ENCODE measurements at places on chromosomes 4 and X. TPM values are rescaled to one million over a fixed set of nuclear protein-coding genes. Genes with fewer than 3 reads are reported as not detected.
A peak's percentile ranks its signal among the peaks of the same experiment; 100 is the strongest.

The GATA1 gene
- total RNA-seq = not detected

The PNMA6A gene
- 1.3 TPM for total RNA-seq

The KLHL34 gene
- not detected for total RNA-seq

The CORIN gene
- under 0.01 TPM for total RNA-seq

The SCLT1 gene
- 12.4 TPM for total RNA-seq

The WNK3 gene
- total RNA-seq = 10.5 TPM

The EXOC1L gene
- total RNA-seq = not detected

The ADGRL3 gene
- 7.9 TPM for total RNA-seq

The TMEM154 gene
- total RNA-seq = 5.5 TPM

The CPLX1 gene
- not detected for total RNA-seq

The ATP1B4 gene
- not detected for total RNA-seq

DNA sequence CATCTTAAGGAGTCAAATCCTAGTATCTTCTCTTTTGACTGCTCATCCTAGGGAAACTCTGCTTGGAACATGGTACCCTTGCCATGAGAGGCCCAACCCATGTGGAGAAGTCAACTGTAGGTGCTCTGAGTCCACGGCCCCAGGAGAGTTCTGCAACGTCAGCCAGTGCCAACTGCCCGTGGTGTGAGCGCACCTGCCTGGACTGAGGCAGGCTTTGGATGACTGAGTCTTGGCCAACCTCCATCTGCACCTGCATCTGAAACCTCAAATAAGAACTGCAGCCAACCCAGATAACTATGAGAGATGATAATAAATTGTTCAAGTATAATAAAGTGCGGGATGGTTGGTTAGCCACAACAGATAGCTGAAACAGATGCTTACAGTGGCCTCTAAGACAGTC is 772.0 kb downstream of the TRIML1 start:
- DNase-seq = no peak

DNA sequence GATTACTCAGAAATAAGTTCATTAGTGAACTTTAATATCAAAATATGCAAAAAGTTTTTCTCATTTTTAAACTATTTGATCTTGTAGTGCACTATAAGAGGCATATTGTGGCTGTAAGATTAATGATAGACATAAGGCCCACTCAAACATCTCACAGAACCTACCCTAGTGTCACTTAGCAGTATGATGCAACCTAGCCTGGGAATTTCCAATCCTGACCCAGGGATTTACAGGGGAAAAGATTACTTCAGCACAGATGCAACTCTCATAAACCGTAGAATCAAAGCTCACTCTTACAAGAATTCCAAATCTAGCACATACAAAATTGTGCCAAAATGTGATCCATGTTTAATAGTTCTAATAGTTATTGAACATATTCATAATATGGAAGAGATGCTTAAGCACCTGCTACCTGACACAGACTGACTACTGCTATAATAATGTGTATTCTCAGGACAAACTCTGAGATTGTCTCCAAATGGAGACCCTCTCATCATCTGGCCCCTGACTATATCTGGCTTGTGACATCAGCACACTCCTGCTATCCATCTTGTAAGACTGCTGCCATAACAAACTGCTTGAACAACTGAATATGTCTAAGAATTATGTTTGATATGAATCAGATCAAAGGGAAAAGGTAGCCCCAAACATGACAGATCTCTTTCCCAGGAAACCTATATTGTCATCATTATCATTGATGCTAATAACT is 271.9 kb downstream of the PABPC4L start:
- no peak for DNase-seq

- peak; percentile 3 for DNase-seq
These were observed 36.7 kb upstream of the CABS1 start for GRCh38 chr4:70298051-70298450.

GRCh38 chrX:119041175-119041574 is 31.6 kb upstream of the CT47C1 start:
- DNase-seq = peak; percentile 80

DNA sequence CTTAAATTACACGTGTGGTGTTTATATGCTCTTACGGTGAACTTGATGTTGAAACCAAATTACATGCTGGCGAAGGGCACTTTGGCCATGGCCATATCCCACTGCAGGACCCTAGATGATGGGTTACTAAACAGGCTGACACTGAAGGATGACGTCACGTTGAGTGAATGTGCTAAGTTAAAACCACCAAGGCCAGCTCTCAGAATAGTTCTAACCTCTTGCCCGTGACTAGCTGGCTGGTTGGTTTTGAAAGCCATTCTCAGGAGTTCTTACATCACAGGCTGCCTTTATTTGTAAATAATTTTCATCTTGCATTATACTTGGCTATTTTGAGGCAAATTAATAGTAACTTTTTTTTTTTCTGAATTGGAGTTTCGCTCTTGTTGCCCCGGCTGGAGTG is 41.3 kb upstream of the PHEX start:
- no peak for DNase-seq

DNA sequence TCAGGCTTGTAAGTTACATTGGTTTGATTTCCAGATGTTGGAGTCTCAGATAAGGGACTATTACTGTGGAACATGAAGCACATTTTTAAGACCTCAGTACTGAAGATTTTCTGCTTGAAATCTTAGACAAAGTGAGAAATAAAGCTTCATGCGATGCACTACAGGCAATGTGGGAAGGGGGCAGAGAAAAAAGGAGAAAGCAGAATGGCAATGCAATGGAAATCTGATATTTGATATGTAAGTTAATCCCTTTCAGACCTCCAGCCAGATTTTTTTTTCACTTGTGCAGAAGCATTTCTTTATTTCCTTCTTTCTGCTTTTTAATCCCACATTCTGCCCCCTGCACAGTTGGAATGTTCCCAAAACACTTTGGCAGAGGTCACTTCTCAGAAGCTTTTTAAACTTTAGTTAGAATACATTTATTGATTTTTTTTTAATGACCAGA is 174.3 kb downstream of the ADGRL3 start:
- peak; percentile 67 for DNase-seq

GRCh38 chrX:96474741-96475125 is 209.9 kb upstream of the DIAPH2 start:
- DNase-seq = no peak

GRCh38 chr4:7530932-7531639 is 96.4 kb upstream of the PSAPL1 start:
- no peak for DNase-seq

DNA sequence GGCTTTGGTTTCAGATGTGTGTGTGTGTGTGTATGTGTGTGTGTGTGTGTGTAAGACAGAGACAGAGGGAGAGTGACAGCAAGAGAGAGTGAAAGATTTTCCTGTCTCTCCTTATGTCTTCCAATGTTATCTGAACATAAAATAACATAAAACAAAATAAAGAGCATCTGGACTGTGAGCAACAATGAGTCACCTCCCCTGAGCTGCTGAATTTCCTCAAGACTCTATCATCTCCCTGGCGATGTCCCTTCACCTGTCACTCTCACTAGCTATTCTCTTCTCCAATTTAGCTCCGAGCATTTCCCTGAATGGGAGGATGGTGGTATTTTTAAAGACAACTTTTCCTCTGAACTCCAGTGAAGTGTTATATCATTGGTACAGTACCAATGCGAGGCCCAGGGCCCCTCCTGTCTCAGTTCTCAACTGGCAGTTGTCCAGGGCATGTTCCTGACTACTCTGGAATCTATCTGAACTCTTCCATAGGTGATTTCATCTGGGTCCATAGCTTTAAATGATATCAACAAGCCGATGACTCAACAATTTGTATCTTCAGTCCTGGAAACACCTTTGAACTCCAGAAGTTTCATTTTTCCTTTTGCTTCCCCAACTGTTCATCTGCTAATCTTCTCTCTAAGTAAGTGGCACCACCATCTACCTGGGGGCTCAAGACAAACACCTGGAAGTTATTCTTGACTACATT is 195.0 kb upstream of the CLNK start:
- DNase-seq = peak; percentile 30

DNA sequence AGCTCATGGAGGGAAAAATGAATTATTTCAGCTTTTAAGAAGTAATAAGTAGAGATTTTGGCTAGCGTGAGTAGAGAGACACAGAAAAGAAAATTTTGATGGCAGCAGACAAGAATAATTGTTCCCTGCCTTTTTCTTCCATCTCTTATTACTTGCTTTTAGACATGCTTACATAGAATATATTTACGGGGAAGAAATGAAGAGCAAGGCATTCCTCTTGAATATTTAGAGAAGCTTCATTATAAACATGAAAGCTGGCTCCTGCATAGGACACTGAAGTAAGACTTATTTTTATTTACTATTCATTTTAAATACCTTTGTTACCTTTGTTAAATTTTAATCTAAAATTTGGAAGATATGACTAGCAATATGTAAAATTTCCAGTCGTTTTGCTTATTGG is 32.2 kb downstream of the DCK start:
- no peak for DNase-seq

- DNase-seq = no peak
These were observed 185.3 kb downstream of the MAPK10 start for GRCh38 chr4:86174506-86174905.

DNA sequence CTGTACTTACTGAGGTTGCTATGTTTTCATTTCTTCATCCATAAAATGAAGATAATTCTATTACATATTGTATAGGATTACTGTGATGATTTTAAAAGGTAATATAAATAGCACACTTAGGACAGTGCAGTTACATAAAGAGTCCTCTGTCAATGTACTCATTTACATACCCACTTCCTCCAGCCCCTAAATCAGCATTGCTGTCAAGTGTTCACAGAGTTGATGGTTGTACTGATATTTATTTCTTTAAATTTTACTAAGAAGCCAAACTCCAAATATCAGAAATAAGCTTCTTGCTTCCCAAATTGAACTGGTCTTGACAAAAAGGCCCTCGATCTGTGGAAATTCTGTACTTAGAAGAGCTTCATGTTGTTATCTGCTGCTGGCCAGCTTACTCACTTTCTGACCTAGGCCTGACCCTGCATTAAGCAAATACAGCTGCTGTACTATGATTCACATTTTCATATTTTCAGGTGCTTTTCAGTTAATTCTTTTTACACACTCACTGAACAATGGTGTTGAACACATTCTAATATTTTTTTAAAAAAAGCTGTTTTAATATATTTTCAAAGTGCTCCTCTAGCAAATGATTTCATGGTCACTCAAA is 259.6 kb downstream of the UNC5C start:
- peak; percentile 25 for DNase-seq

DNA sequence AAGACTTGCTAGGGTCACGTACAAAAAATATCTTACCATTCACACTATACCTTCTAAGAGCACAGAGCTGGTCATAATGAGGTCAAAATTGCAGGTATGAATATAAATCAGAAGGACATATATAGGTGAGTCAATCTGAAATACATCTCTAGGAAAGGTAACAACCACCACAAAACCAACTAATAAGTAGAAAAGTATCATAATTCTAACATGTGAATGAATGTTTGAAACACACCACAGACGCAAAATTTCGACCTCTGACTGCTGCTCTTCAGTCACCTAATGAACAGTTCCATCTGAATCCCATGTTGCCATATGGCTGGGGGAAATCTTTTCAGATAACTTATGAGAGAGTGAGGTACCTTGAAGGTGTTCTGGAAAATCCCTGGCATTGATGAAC is 22.1 kb downstream of the STAP1 start:
- no peak for DNase-seq

GRCh38 chr4:36192922-36193321 is 51.4 kb downstream of the ARAP2 start:
- no peak for DNase-seq

GRCh38 chr4:85703096-85703495 is 228.1 kb downstream of the ARHGAP24 start:
- no peak for DNase-seq

- DNase-seq = peak; percentile 74
These were observed 344.4 kb downstream of the RAPGEF2 start for GRCh38 chr4:159447296-159447695.

- DNase-seq = no peak
These were observed 3.7 kb downstream of the MGST2 start for GRCh38 chr4:139669335-139669734.

- DNase-seq = peak; percentile 37
These were observed 50.9 kb downstream of the FAM193A start for GRCh38 chr4:2587213-2587823.

GRCh38 chr4:7902101-7902553 is 37.5 kb downstream of the AFAP1 start:
- DNase-seq = no peak

DNA sequence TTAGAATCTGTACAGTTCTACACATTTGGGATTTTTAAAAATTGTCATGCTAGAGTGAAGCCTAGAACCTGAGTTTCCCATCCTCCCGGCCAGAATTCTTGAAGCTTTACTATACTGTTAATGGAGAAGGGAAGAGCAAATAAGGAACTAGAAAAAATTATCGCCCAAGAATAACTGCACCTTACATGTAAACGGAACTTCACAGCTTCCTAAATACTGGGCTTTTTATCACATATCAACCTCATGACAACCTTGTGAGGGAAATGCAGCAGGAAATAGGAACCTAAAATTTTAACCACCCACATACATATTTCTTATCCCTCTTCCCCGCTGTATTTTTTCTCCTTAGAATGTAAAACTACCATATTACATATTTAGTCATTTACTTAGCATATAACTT is 19.3 kb downstream of the ARHGEF9 start:
- DNase-seq = no peak

- no peak for DNase-seq
These were observed 41.1 kb upstream of the HS3ST1 start for GRCh38 chr4:11469650-11470437.

DNA sequence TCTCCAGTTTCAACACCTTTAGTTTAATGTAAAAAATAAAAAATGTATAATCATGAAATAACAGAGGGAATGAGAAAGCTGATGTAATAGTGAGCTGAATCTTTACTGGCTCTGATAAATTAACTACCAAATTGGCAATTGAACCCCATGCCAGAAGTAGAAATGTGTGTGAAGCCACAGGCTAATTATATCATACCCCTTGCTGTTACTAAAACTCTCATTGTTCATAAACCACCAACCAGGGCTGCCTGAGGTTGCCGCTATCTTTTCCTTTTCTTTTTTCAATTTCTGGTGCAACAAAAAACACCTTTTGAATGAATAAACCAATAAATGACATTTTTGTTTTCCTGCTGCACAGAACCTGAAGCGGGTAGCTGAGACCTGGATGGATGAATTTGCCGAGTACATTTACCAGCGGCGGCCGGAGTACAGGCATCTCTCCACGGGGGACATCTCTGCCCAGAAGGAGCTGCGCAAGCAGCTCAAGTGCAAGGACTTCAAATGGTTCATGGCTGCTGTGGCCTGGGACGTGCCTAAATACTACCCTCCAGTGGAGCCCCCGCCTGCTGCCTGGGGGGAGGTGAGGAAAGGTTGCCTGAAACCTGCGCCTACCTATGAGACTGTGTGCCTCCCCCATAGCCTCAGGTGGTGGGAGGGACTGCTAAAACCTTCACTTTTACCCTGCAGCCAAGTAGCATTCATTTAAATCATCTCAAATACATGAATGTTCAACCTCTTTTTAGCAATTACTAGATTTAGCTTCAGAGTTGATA is 216.7 kb upstream of the GALNT7 start:
- no peak for DNase-seq

GRCh38 chr4:161172396-161173026 is 991.3 kb downstream of the FSTL5 start:
- DNase-seq = no peak

DNA sequence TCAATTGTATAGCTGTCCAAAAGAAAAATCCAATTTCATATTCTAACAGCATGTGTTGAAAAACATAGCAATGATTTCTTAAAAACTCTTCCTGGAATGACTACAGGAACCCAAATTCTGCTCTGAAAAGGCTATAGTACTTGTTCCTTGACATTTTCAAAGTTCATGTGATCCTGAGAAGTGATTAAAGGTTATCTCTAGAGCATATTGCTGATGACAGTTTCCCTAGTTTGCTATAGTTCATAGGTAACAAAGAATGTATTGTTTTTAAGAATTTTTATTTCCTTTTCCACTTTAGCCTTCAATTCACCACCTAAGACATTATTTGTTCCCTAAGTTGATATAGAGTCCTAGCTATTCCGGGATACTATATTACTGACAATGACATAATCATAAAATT is 1614.6 kb downstream of the PCDH7 start:
- DNase-seq = no peak

Measured in fibroblast of the aortic adventitia (primary cell).